ENCODE measurements at places on chromosomes 3 and 15. TPM values are rescaled to one million over a fixed set of nuclear protein-coding genes. Genes with fewer than 3 reads are reported as not detected.

MYZAP gene
- 8.5 TPM for polyA plus RNA-seq

GRCh38 chr3:3353153-3353552, 173.7 kb upstream of the CRBN start:
- DNase-seq: no peak

- DNase-seq: no peak
These were observed 60.6 kb upstream of the XCR1 start for GRCh38 chr3:46087871-46088270.

- DNase-seq: no peak
These were observed 33.6 kb upstream of the PLSCR5 start for GRCh38 chr3:146638718-146639117.

DNA sequence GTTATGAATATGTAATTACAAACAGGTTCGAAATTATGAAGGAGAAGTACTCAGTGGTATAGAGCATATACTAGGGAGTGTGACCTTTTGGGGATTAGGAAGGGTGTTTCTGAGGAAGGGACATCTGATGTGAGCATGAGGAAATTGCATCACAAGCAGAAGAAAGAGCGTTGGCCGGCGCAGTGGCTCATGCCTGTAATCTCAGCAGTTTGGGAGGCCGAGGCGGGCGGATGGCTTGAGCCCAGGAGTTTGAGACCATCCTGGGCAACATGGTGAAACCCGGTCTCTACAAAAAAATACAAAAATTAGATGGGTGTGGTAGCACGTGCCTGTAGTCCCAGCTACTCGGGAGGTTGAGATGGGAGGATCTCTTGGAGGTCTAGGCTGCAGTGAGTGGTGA, 6.9 kb downstream of the CMTM7 start:
- DNase-seq: no peak
